ENCODE measurements at places on chromosomes 4 and X. TPM values are rescaled to one million over a fixed set of nuclear protein-coding genes. Genes with fewer than 3 reads are reported as not detected.

- no peak for DNase-seq
Observed at GRCh38 chrX:80420147-80420546, at the start of gene TENT5D. TSS of gene TENT5D (plus strand) at chrX:80420447. CDS start at chrX:80442540, 22,093 bp downstream.

DNA sequence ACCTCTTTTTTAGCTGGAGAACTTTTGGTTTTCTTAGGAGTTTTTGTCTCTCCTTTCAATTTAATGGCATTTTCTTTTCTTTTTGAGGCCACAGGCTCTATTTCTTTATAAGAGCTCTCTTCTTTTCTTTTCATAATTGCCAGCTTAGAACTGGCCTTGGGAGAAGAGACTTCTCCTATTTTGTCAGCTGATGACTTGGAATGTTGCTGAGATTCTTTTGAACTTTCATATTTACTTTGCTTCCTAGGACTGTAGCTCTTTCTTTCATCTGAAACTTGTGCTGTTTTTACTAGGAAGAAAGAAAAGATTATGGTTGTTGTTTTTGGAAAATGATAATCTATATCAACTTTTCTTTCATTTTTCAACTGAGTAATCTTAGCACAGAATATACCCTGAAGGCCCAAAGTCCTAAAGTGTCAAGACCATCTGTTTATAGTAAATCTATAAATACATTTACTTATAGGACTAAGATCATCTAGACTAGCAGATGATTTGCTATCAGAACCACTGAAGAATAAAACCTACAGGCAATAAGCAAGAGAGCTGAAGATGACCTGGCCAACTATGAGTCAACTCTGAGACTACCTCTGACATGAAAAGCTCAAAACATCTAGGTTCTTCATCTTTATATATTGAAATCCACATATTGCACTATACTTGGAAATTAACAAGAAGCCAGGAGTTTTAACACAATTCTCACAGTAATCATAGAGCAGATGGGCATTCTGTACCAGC is 45.6 kb downstream of the RFC1 start:
- DNase-seq: no peak

GRCh38 chr4:65552057-65552456 is 118.2 kb downstream of the EPHA5 start:
- no peak for DNase-seq

Gene SYTL5
- 0.17 TPM for total RNA-seq

DNA sequence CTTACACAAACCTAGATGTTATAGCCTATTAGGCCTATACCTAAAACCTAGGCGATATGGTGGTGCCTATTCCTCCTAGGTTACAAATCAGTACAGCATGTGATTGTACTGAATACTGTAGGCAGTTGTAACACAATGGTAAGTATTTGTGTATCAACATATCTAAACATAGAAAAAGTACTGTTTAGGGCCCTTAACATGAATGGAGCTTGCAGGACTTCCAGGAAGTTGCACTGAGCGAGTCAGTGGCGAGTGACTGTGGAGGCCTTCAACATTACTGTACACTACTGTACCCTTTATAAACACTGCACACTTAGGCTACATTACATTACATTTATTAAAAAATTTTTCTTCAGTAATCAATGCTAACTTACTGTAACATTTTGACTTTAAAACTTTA is 37.8 kb downstream of the WWC2 start:
- DNase-seq: no peak

DNA sequence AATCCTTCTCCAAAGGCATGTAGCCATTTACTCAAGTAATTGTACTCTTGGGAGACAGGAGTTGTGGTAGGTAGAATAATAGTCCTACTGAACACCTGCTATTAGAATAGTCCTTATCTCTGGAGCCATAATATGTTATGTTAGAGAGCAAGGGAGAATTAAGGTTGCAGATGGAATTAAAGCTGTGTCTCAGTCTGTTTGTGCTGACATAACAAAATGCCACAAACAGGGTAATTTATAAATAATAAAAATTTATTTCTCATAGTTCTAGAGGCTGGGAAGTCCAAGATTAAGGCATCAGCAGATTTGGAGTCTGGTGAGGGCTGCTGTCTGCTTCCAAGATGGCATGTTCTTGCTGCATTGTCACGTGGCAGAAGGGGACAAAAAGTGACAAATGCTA is 24.2 kb upstream of the FRAS1 start:
- no peak for DNase-seq

DNA sequence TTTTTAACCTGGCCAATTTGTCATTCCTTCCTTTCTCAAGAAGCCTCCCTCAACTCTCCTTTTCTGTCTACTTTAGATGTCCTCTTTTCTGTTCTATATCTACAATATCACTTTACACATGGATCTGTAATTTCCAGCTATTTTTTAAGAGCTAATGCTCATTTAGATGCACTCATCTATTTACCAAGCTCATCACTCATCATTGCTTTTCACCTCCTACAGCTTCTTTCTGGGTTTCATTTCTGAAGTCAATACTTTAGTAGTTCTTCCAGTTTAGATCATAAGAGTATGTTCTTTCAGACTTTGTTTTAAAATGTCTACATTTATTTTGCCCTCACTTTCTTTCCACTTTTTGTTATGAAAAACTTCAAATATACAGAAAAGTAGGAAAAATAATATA is 466.9 kb downstream of the MID1IP1 start:
- no peak for DNase-seq

GRCh38 chrX:115017455-115017854 is at the start of gene IL13RA2:
TSS of gene IL13RA2 (minus strand) at chrX:115017616. CDS start at chrX:115017269, 347 bp downstream.
- no peak for DNase-seq

DNA sequence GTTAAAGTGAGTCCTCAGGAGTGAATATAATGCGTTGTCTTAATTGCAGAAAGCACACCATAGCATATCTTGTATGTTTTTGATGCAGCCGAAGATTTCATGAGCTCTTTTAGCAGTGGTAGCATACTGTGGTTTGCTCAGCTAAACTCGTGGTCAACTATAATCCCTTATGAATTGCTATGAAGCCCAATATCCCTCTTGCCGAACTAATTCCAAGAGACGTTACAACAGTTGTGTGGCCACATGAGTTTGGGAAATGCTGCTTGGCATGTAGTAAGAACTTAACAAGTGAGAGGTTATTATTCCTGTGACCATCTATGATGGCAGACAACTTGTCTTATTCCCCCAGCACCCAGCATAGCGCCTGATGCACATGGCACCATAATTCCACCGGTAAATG is 30.7 kb downstream of the SYAP1 start:
- DNase-seq: no peak

DNA sequence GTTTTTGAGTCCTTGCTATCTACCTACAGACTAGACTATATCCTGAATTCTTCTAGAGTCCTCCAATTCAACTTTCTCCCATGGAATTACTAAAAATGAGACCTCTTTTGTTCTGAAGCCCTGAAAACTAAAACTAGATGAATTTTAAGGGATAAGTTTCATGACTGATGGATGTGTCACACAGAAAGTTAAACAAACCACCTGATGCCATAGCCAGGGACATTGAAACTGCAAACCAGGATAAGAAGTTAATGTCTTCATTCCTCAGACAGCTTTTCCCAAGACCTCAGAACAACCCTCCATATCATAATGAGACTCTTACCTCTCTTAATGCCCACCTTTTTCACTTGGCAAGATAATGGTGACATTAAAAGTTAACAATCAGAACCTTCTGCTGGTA is 81.5 kb upstream of the PTPN13 start:
- DNase-seq: no peak

Gene PDE6B
- total RNA-seq: 4.1 TPM

All from epithelial cell of proximal tubule (primary cell).